ENCODE measurements at places on chromosomes 1 and 21.
A peak's percentile ranks its signal among the peaks of the same experiment; 100 is the strongest.

GRCh38 chr1:36327421-36328087 is 4.1 kb upstream of the EVA1B start:
- DNase-seq = peak; percentile 60

DNA sequence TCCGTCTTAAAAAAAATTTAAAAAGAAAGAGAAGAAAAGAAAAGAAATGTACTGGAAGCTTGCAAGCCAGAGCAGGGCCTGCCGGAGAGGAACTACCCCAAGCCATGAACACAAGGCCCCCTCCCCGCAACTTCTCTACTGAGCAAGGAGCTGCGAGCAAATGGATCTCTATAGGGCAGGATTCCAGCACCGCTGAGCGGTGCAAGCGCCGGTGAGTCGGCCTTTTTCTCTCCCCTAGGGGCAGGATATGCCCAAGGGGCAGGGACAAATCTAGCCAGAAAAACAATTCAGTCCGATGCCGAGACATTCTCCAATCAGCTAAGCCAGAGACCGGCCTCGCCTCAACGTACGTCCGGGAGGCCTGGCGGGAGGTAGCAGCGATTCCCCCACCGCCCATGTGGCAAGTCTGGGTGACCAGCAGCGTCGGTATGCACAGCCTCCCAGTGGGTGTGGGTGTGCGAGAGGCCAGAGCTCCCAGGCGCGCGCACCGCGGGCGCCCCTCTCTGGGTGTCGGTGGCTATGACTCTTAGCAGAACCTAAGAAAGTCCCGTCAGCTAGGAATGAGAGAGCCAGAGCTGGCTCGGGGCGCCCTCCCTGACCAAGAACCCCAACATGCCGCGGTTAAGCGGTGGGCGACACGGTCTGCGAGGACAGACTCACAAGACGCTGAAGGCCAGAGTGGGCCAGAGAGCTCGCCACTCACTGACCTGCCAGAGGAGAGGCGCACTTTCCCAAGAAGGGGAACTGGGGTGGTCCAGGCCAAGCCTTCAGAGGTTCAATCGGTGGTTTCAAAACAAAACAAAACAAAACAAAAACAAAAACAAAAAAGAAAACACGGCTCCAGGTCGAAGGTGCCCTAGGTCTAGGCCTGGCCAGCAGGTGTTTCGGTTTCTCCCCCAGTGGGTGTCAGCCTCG is 1.9 kb downstream of the CSMD2 start:
- peak; percentile 98 for DNase-seq

GRCh38 chr1:198295971-198296370 is 139.2 kb downstream of the NEK7 start:
- no peak for DNase-seq

DNA sequence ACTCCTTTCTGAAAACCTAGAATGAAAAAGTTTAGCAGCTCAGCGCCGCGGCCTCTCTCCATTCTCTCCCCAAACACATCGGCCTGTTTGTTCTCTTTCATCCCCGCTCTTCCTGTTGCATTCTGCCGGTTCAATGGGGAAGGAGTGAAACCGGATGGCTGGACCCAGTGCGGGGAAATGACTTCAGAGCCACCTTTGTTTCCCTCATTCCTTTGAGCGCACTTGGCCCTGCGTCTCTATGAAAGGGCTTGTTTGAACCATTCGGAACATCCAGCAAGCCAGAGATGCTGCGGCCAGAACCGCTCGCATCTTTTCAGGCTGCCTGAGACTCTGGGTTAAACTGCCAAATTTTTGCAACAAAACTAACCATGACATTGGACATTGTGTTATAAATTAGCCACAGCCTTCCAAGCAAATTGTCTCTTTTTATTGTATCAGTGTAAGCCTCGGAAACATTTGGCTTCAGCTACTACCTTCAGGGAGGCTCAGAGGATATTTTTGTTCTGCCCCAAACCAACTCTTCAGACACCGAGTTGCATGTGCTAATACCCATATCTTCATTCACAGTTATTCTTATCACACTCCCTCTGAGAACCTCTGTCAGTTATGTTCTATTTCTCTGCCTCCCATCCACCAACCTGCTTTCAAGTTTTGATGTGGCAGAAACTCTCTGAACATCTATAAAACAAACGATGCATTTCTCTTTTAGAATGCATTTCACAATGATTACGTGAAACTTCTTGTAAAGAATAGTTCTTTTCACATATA is 5.1 kb upstream of the OLIG1 start:
- no peak for DNase-seq

GRCh38 chr1:70963374-70963773 is 84.2 kb downstream of the PTGER3 start:
- no peak for DNase-seq

DNA sequence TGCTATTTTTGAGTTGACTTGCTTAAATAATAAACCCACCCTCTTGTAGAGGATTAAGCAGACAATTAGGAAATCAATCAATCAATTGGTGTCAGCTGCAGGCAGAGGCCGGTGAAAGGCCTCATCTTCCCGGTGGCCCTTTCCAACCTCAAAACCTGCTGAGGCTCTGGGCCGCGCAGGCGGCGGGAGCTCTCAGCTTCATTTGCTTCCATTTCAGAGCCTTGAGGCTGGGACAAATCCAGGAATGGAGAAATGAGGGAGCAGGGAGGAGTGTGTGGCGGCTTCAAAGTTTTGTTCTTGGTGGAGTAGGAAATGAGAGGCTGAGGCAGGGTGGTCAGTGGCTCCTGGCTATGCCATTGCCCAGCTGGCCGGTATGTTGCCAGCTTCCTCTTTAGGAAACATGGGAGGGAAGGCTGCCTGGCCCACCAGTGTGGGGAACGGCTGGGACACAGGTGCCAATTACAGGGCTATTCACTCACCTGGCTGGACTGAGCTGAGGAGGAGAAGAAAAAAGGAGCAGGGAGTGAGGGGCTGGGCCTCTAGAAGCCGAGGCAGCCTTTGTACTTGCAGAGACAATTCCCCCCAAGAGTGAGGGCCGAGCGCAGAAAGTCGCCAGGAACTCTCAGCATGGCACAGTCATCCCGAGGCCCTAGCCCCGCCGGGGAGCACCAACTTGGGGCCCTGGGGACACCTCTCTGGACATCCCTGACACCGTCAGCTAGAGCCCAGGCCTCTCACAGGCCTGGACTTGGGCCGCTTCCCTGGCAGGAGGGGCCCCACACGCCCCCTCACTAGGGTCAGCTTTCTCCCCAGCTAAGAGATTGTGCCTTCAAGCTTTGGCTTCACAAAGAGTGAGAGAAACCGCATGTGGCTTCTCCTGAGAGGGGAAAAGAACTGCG is 4.4 kb downstream of the POU3F1 start:
- DNase-seq = no peak

DNA sequence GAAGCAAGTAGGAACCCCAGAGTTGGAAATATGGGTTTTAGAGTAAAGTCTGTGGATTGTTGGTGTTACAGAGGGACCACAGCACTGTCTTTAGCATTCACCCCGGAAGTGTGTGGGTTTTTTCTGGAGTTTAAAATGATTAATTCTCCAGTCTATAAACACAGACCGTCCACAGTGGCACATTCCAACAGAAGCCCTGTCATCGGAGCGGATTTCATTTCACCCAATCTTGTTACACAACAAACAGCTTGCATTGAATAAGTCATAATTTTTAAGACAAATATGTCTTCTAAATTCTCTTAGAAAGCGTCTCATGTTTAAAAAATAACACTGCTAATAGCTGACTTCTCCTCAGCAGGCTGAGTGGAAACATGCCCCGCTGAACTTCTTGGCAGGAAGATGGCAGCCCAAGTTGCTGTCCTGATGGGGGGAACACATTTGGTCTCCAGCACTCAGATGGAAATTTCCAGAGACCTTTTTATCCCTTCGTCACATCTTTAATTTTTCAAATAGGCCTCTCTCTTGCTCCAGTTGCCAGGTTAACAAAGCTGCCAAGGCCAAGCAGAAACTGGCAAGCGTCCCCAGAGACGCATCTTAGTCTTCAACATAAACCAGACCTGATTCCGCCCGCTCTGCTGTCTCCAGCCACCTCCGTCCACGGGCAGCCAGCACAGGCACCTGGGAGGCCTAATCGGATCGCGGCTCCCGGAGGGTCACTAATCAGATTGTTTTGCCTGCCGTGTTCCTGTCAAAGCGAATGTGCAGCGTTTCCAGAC is 28.8 kb upstream of the SLC19A1 start:
- peak; percentile 87 for DNase-seq

- DNase-seq = peak; percentile 64
Measured at GRCh38 chr1:154198756-154199562, 7.1 kb upstream of the TPM3 start.

DNA sequence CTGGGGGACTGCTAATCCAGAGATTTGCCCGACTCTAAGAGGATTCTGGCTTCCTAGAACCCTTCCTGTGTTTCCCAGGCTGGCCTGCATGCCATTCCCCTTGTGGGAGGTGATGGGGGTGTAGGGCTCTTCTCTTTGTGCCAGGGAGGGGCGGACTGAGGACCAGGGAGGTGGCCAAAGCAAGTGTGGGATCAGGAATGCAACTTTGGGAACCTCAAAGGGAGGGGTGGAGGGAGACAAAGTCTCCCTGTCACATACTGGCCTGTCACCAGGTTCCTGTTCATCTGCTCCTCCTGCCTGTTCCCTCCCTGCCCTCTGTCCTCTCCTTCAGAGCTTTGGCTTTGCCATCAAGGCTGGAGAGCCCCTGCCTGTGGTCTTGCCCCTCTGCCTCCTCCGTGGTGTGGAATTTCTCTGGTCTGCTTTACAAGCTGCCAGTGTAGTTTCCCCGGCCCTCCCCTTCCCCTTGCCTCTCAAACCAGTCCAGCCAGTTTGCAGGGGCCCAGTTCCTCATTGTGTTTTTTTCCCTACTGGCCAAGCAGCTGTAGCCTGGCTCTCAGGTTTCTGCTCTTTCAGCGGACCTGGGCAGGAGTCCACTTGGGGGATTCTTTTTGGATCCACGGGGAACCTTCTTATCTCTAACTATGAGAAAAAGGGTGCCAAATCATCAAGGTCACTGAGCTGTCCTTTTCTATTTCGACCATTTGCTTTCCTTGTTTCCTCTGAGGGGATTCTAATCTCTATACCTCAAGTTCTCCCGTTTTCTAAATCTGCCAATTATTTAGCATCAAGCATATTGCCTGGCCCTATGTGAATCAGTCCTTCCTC is 1.8 kb downstream of the CGN start:
- no peak for DNase-seq

DNA sequence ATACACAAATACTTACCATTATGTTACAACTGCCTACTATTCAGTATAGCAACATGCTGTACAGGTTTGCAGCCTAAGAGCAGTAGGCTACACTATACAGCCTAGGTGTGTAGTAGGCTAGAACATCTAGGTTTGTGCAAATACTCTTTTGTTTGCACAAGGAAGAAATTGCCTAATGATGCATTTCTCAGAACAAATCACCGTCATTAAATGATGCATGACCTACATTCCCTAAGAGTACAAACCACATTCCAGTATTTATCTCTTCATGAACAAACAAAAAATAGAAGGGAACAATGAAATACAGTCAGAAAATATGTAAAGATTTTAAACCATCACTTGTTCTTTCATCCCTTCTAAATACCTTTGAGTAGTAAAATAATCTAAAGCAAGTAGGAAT is 109.7 kb upstream of the HP1BP3 start:
- DNase-seq = no peak

DNA sequence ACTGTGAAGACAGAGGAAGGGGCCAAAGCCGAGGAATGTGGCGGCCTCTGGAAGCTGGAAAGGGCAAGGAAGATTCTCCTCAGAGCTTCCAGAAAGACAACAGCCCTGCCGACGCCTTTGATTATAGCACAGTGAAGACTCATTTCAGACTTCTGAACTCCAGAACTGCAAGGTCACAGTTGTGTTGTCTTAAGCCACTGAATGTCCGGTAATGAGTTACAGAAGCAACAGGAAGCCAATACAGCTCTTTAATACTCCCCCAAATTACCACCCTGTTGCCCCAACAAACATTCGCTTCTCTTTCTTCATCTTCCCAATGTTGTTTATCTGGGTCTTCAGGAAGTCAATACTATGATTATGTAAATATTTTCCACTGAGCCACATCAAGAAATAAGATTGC is 44.0 kb downstream of the ETS2 start:
- DNase-seq = no peak

DNA sequence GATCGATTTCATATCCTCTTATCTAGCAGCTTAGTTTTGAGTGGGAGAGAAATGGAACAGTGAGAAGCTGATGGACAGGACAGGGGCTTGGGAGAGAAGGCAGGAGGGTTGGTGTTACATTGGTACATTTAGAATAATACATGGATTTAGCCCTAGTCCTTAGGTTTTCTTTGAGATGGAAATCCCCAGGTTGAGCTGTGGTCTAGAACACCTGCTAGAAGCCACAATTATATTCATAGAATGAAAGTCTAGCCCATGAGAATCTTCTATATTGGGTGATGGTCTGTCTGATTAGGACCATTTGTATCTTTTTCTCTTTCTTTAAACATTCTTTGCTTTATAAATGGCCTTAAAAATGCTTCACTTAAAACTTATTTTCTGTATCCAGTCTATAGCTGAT is 19.9 kb downstream of the CRNN start:
- no peak for DNase-seq
